CD4-positive, alpha-beta T cell treated with Interleukin-2 at 100 ng/mL for 4 hours (primary cell): ENCODE measurements at places on chromosomes 4 and X.
A peak's percentile ranks its signal among the peaks of the same experiment; 100 is the strongest.

DNA sequence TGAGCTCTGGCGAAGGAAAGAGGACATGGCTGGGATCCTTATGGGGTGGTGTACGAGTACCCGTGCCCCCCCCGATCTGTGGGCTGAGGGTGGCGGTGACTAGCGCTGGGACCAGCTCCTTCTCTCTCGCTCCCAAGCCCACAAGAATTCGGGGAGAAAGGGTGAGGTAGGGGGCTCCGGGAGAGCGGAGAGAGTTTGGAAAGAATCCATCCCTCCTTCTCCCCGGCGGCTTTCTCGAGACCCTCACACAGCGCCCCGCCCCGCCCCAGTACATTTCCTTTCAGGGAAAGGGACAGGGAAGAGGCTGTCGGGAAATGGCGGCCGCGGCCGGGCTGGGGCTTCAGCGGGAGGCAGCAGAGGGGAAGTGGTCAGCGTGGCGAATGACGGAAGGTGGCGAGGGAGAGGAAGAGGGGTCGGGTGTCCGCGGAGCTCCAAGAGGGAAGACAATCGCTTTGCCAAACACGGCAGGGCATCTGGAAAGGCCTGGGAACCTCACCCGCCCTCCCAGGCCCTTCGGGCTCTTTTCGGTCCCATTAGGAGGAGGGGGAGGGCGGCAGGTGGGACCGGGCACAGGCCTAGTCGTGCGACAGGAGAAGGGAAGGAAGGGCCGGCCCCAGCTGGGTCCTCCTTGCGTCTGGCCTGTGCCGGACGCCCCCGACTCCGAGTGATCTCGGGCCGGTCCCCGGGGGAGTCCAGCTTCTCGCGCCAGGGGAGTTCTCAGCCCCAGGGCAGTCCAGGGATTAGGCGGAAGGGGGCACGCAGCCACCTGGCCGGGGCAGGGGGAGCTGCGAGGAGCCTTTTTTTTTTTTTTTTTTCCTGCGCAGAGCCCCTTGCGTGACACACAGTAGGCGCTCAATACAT, 10.2 kb downstream of the HNRNPH2 start:
- DNase-seq: no peak

DNA sequence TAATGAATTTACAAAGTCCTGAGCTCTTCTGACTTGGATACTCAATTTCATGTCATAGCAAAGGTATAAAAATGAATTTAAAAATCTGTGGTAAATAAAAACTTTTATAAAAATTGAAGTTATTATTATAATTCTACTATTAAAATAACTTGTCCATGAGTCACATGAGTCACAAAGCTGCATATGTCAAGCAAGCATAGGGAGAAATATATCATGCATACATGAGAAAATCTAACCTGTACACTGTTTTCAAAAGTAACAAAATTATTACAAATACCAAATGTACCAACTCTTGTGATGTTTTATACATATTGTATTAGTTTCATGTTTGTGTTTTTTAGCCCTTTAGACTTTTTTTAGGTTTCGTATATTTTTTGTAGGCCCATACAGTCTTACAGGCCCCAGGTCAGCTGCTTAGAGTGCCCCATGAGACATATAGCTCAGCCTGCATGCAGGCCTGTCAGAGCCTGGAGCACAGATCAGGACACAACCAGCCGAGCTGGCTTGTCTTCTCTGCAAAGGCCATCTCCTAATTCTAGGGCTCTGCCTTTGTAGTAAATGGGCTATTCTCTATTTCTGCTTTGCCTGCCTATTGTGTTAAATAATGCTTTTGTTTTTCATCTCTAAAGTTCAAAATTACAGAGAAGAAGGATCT, 818.7 kb upstream of the TENM3 start:
- DNase-seq: no peak

DNA sequence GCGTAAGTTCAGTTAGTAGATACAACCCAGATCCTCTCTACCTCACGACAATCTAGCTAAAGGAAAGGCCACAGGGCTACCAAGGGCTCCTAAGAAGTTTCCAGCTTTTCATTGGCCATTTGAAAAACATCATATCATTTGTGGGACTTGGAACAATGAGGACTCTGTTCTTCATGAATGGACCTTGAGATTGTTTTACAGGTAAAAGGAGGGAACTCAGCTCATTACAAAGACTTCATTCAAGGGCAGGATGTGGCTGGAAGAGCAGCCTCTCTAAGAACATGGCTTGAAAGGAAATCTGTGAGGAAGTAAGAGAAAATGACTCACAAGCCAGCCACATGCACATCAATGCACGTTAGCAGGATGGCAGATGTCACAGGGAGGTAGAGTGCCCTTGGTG, 105.9 kb upstream of the SLC7A11 start:
- no peak for DNase-seq

DNA sequence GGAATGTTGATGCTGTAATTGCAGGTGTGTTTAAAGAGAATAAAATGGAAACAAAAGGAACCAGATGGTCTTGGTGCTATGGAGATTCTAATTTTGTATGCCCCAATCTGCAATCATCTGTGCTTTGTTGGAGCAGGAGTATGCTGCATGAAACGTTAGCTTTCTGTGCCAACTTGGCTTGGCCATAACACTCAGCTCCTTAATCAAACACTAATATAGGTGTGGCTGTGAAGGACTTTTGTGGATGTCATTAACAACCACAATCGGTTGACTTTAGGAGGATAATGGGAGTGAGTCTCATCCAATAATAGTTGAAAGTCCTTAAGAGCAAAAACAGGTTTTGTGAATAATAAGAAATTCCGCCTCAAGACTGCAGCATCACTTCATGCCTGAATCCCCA, 399.2 kb downstream of the NLGN4X start:
- no peak for DNase-seq

GRCh38 chrX:2902841-2903240, 26.3 kb downstream of the ARSD start:
- no peak for DNase-seq

GRCh38 chr4:87632469-87632868, 17.6 kb upstream of the DMP1 start:
- DNase-seq: no peak

DNA sequence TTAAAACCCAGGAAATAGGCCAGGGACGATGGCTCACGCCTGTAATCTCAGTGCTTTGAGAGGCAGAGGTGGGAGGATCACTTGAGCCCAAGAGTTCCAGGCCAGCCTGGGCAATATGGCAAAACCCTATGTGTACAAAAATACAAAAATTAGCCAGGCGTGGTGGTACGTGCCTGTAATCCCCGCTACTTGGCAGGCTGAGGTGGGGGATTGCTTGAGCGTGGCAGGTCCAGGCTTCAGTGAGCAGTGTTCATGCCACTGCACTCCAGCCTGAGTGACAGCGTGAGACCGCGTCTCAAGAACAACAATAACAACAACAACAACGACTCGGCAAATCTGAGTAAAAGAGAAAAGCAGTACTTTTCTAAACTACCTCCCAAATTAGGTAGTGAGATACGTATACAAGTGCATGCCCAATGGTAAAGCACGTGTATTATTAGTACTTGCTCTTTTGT, 13.0 kb upstream of the NDUFC1 start:
- no peak for DNase-seq

DNA sequence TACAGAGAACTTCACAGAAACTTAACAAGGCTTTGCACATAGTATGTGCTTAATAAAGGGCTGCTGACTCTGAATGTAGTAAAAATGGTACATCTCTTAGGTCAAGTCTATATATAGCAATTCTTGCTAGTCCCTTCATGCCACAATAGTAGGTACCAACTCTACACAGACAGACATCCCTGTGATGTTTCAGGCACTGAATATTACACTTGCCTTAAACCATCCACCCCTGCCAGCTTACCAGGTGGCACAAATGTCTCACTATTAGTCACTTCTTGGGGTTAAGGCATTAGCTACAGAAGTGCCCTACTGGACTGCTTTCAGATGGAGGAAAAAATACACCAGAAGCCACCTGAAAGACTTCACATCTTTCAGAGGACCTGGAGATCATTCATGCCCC, 86.3 kb upstream of the CITED1 start:
- no peak for DNase-seq

DNA sequence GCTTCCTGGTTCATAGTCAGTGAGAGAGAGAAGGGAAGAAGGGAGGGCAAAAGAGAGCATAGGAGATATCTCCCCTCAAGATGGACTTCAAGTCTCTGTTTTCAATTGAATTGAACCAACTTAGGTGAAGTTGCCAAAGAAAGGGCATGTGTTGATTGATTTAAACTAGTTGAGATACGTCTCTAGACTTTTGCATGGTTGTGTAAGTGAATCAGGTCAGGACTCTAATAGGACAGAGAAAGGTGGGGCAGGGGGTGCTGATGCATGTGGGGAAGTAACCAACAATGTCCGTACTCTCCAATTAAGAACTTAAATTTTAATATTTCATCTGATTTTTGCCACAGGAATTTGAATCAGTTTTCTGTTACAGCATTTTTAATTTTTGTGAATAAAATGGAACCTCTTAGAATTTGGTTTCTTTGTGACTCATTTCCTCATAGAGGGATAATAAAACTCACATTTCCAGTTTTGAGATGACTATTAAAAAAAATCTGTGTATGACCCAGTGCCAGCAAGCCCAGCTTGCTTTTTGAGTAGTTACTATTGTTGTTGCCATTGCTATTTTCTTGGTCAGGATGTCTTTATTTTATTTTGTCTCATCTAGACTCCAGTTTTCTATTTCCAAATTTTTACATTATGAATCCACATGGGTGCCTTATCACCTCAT, 37.3 kb downstream of the SLIT2 start:
- DNase-seq: no peak

DNA sequence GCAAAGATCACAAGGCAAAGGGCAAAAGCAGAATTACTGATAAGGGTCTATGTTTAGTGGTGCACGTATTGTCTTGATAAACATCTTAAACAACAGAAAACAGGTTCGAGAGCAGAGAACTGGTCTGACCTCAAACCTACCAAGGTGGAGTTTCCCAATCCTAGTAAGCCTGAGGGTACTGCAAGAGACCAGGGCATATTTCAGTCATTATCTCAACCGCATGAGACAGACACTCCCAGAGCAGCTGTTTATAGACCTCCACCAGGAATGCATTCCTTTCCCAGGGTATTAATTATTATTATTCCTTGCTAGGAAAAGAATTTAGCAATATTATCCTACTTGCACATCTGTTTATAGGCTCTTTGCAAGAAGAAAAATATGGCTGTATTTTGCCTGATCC, 51.5 kb downstream of the NPNT start:
- no peak for DNase-seq

GRCh38 chr4:183505611-183506388, 942 bp downstream of the ING2 start:
- peak; percentile 82 for DNase-seq

DNA sequence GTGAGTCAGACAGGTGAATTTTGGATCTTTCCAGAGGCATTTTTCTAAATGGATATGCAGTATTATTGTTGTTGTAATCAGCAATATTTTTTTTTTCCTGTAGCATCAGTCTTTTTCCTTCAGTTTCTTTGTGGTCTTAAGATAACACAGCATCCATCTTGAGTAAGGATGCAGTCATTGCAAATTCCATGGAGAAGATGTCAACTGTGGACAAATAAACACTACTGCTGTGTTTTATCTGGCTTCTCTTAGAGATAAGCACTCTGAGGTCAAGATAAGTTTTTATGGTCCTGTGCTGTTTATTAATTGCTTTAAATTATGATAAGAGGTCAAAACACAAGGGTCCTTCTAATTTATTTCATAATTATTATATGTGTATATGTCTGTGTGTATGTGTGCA, 1255.7 kb downstream of the ADGRL3 start:
- DNase-seq: no peak

DNA sequence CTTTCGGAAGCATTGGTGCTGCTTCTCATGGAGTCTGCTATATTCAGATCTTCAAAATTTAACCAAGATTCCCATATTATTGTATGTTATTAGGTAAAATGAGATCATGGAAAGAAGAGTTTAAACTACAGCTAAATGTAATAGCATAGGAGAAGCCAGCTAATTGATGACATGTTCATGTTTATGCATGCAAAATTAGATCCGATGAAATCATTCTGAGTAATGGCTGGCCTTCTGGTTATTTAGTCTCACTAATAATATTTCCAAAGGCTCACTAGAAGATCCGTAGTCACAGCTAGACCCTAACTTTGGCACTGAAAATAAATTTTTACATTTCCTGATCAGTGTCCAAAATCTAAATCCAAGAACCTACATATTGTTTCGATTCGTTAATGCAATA, 19.8 kb upstream of the PHKA2 start:
- DNase-seq: no peak

DNA sequence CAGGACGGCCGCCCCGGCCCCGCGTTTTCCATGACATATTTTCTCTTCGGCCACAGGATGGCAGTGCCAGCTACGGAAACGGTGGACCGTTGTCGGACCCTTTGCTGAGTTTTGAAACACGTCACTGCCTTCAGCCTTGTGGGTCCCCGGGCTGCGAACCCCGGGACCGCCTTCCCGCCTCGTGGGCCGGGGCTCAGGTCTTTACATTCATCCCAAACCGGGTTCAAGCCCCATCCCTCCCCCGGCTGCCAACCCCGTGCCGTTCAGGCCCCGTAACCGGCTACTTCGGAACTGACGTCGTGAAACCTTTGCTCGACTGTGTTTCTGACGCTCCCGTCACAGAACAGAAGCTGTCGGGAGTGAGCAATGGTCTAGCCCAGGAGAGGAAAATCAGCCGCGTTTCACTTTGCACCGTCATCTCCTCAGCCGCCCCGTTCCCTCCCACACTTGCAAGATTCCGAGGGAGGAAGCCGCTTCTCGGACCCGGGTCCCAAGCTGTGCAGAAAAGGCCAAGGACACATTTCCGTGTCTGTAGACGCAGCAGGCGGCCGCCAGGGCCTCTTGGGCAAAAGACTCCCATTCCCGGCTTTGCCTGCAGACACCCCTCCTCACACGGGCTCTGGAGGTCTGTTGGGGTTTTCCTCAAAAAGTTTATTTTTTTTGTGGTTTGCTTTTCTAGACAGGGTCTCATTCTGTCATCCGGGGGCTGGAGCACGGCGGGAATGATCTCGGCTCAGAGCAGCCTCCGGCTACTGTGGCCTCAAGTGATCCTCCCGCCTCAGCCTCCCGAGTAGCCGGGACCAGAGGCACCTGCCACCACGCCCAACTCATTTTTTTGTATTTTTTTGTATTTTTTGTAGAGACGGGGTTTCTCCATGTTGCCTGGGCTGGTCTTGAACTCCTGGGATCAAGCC, 41.4 kb upstream of the PPP2R3B start:
- DNase-seq: no peak

- no peak for DNase-seq
Observed at GRCh38 chr4:161519611-161520010, 644.2 kb downstream of the FSTL5 start.

DNA sequence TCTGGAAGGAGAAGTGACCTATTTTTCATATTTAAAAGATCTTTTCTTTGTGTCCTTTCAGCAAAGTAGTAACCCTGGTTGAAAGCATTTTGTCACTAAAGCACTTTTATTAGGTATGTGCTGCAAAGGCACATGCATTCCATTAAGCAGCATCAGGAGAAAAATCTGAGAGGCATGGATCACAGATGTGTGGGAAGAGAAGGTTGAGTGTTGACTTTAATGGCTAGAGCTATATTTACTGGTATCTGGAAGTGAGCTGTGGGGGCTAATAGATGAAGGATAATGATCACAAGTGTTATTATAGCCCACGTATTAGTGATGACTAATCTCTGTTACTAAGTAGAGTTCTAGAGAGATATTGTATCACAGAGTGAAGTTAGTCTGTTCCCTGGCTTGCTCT, 1520.7 kb downstream of the ARAP2 start:
- DNase-seq: no peak
